ENCODE measurements at places on chromosomes 1 and 21.

- DNase-seq = no peak
Observed at GRCh38 chr1:109573785-109574184, 25.4 kb downstream of the GNAI3 start.

DNA sequence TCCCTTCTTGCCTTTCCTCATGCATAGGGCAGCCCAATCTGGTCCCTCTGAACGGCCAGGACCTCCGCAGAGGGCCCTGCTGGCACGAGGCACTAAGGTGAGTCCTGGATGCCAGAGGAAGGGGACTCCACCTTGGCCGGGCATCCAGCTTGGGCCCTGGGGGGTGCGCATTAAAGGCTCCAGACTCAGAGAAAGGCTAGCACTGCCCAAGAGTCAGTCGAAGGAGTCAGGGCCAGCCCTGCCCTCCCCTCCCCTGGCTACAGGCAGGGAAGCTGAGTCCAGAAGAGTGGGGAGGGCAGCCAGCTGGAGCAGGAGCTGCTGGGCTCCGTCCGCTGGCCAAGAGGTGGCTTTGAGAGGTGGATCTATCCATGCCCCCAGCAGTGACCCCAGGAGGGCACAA, 2.8 kb upstream of the EFNA4 start:
- DNase-seq = no peak

DNA sequence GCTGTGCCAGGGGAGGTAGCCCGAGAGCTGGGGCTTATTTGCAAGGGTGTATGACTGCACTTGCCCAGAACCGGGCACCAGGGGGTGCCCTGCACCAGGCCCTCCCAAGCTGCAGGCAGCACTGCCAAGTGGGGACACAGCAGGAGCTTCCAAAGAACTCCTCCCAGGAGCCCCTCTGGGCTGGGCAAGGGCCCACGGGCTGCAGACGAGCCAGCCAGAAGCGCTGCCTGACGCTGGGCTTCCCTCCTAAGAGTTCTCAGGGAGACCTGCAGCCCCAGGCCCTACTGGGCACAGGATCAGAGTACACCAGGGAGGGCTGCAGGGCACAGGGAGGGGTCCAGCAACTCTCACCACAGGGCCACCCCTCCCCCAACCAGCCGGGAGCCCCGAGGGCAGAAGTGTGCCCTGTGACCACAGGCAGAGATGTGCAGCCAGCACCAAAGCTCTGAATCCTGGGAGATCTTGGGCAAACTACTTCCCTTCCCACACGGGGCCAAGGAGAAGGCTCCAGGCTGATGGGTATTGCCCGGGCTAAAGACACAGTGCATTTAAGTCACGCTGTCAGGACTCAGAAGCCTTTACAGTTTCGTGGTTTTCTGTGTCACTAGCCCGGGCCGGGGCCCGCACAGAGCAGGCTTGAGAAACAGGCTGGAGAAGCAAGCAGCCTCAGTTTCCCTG, 63.4 kb downstream of the KCNAB2 start:
- DNase-seq = no peak

DNA sequence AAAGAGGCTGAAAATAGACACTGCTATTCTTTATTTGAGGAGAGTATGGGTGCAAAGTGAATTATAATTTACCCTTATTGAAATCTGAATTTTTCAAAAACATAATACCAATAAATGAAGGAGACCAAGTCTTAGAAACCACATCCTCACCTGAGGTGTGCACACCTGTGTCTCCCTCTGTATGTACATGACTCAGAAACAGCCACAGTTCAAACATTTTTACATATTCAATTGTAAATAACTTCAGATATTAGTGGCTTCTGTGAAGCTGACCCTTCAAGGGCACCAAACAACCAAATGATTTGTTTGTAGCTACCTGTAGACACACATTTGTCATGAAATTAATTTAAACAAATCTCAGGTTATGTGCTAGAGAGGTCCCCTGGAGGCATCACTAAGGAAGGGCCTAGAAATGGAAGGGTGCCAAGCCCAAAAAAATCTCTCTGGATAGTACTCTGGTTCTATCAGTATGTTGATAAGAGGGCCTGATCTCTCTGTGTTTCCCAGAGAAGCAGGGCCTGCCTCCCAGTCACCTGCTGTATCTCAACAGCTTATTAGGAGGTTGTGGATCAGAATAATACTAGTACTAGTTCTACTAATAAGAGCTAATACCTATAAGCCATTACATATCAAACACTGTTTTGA, 28.1 kb downstream of the ERI3 start:
- DNase-seq = no peak

GRCh38 chr1:233166896-233167295, 128.6 kb downstream of the PCNX2 start:
- DNase-seq = no peak

DNA sequence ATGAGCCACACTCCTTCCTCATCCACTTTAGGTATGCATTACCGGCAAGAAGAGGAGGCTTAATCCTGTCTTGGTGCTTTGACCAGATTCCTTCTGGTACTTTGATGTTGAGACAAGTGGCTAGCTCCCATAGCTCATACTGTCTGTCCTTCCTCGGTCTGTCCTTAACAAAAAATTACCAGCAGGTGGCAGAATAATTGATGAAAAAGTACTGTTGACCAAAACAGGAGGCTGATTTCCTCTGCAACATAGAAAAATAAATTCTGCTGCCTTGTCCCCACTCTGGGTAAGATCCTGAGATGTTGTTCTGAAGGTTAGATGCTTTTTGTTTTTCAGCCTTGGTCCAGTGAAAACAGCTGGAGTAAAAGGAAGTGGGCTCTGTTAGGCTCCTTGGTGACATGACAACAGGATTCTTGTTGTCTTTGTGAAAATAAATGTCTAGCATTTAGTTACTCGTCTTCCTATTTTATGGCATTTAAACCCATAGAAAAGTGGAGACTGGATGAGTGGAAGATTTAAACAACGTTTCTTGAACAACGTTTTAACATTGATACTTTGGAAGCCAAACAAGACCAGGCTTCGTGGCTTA, 11.2 kb upstream of the HJV start:
- no peak for DNase-seq

GRCh38 chr1:59057211-59057694, 239.6 kb upstream of the FGGY start:
- peak; percentile 76 for DNase-seq

DNA sequence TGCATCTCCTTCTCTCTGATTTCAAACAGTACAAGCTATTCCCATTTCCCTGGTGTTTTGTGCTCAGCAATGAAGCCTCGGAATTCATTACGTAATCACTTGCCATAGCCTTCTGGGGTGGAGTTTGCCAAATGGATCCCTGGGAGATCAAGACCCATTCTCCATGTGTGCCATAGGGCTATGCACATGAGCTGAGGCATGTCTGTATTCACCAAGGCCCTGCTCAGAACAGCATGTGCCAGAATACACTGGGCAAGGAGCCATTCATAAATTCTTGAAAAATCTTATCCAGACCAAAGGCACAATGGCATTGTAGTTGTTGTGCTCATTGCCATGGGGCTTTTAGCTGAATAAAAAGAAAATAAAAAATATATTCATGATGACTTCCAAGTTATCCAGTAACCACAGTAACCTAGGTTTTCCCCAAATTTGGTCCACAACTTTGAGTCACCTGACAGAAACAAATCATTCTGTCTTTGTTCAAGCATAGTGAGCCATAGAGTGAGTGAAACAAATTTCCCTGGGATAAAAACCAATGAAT, 53.0 kb downstream of the CRB1 start:
- no peak for DNase-seq

DNA sequence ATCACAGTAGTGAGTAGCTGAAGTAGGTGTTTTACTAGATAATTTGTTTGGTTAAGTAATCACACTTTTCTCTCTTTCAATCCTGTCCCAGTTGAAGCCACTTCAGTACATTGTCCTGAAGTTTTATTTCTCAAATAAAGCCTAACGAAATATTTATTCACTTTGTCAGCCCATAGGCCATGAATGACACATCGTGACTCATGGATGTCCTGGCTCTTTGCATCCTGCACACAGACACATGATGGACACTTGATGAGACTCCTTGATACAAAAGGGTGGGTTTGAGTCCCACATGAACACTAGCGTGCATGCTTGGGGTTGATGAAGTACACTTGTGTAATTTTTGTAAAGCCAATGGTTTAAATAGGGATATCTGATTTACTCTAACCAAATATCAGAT, 22.7 kb upstream of the LAMC2 start:
- DNase-seq = no peak

DNA sequence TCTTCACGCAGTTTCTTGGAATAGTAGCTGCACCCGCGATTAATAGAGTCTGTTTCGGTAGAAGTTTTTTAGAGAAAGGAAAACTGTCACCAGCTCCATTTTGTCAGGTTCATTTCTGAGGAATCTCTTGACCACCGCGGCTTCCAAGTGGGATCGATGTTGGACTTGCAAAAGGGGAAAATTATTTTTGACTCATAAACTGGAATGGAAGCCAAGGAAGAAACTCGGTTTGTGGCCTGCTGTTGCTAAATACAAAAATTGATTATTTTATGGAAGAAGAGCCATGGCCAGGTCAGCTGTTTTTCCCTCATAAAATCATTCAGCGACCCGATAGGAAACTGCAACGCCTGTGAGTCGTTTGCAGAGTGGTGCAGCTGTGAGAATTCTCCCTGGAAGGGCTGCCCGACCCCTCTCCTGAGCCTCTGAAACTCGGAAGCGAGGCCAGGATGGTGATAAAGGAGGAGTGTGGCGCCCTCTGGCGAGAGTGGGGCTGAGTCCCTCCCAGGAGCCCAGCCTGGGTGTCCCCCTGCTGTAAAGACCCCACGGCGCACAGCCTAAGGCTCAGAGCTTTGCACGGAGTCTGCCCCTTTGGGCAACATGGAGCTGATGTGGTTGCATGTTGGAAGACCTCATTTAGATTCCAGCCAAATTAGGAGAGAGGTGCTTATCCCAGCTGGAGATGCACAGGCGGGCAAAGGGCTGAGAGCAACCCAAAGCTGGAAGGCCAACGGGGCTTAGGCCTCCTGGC, 83.6 kb upstream of the SLC25A33 start:
- DNase-seq = peak; percentile 81

GRCh38 chr1:225425201-225425786, 2.5 kb downstream of the LBR start:
- no peak for DNase-seq

DNA sequence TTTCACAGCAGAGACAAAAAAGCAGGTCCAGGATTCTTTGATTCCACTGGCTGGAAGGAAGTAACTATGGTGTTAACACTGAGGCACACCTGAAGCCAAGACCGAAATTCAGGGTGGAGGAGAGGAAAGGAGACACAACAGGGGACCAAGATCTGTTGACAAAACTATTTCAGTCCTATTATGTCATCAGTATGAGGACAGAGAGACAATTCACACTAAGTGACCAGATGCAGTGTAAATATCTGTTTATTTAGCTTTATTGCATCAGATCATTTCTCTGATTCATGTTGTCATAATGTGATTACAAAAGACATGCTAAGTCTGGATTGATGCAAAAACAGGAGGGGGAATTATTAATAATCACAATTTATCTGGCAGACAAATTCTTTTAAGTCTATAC, 118.8 kb downstream of the SIPA1L2 start:
- no peak for DNase-seq

- DNase-seq = no peak
Observed at GRCh38 chr1:50135716-50136115, 27.0 kb downstream of the ELAVL4 start.

DNA sequence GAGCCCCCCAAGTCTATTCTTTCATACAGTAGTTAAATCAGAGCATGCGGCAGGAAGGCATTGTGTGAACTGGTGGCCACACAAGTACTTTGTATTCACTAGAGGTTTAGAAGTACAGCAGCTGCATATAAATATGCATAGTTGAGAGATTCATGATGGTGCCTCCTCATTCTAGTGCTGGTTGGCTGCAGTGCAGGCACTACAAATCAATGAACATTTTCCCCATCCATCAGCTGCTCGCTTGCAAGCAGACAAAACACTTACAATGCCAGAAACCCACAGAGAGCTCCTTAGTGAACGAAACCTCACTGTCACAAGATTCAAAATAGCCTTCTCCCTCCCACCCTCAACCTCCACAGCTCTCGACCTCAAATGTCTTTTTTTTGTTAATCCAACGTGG, 726.2 kb downstream of the USP25 start:
- DNase-seq = no peak

GRCh38 chr1:226985839-226986463, 45.9 kb downstream of the COQ8A start:
- DNase-seq = peak; percentile 56

DNA sequence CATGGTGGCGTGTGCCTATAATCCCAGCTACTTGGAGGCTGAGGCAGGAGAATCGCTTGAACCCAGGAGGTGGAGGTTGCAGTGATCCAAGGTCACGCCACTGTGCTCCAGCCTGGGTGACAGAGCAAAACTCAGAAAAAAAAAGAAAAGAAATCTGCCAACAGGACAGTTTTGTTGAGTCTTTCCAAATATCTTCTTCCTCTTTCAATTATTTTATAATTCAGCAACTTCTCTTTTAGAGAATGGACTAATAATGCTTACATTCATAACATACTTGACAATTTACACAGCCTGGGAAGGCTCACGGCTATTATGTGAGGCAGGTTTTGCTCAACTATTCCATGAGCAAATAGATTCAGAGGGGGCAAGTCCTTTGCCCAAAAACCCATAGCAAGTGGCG, 18.1 kb downstream of the CNR2 start:
- no peak for DNase-seq

GRCh38 chr1:158809862-158810261, 21.3 kb upstream of the MNDA start:
- DNase-seq = no peak

DNA sequence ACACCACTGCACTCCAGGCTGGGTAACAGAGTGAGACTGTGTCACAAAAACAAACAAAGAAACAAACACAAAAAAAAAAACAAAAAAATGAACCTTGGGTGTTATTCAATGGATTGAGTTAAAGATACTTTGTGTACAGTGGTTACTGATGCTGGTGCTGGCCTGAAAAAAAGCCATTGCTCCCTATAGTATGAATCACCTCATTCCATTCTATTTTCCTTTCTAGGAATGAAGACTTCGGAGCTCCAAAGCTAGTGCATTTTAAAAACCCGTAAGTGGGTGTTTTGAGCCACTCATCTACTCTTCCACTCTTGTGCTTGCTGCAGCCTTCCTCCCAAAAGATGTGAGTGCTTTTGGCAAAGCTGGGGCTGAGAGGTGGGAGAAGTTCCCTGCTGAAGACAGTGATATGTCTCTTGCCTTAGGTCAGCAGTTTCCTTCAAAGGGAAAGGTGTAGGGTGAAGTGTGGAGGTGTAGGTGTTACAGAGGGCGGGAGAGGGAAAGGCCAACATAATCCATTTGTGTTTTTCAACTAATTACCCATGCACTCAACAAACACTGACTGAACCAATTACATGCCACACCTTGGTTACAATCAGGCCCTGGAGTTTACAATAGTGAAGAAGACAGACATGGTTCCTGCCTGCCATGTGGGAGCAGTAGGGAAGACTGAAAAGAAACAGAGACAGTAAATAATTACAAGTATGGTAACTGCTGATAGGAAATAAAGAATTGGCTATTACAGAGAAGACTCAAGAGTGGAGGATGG, 55.0 kb upstream of the SERBP1 start:
- DNase-seq = no peak

- DNase-seq = no peak
Observed at GRCh38 chr1:60809204-60809980, 273.0 kb upstream of the NFIA start.

DNA sequence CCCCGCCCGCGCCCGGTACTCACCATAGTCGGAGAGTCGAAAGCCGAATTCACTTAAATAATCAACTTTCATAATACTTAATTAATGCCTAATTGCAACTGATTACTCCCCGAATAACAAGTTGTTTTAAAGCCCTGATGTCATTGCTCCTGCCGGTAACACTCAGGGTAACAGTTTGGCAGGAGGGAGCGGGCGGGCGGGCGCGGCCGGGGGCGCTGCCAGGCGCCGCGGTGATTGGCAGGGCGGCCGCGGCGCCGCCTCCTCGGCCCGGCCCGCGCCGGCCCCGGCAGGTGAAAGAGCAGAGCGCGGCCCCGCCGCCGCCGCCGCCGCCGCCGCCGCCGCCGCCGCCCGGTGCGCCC, 102.2 kb downstream of the CASZ1 start:
- DNase-seq = no peak

All from left cardiac atrium (tissue), 4 donors.